Cortex of kidney (tissue), 1 donor: ENCODE measurements at places on chromosomes 13 and 19.

DNA sequence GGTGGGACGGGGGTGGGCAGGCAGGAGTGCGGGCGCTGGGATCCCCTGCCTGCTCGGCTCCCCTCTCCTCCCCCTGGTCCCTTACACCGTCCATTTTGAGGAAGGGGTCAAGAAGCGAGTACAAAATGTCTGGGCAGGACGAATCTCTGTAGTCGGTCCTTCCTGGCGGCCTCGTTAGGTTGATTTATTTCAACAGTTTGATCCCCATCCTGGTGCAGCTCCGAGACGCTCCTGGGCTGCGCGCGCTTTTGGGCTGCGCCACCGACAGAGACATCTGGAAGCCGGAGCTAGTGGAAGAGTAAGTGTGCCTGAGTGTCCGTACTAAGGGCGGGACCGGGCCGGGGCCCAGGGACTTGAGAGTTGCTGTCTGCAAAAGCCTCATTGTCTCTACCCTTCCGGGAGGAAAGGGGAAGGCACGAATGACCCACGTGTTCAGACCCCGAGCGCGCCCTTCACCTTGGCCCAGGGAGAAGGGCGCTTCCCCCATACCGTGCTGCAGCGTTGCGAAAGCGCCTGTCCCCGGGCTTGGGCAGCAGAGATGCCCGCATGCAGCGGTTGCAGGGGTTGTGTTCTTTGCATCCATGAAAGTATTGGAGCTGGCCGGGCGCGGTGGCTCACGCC lies 1.8 kb downstream of the ZNF114 start:
- DNase-seq = no peak

DNA sequence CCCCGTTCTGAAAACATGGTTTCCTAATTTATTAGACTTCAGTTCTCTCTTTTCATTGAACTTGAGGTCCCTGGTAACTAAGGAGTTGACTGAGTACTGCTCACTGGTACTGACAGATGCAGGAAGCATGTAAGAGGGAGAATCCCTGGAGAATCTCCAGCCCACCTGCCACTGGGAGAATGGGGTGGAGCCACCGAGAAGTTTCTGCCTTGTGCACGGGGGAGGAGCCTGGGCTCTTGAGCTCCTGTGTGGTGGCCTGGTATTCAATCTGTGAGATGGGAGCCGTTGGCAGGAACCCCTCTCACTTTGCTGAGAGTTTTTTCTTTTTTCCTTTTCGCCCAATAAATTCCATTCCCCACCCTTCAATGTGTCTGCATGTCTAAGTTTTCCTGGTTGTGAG lies 13.2 kb upstream of the AKAP11 start:
- DNase-seq = no peak

DNA sequence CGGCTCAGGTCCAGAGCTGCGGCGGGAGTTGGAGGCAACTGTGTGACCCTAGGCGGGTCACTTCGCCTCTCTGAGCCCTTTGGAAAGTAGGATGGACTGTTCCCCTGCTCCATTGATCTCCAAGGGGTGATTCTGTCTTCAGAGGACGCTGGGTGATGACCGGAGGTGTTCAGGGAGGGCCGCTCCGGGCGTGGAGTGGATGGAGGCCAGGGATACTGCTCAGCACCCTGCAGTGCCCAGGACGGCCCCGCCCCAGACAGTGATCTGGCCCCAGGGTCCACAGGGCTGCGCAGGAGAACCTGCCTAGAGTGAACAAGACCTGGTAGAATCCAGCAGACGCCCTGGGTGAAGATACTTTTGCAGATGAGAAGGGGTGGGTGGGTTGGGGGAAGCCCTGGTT lies 7.0 kb downstream of the NCLN start:
- no peak for DNase-seq

DNA sequence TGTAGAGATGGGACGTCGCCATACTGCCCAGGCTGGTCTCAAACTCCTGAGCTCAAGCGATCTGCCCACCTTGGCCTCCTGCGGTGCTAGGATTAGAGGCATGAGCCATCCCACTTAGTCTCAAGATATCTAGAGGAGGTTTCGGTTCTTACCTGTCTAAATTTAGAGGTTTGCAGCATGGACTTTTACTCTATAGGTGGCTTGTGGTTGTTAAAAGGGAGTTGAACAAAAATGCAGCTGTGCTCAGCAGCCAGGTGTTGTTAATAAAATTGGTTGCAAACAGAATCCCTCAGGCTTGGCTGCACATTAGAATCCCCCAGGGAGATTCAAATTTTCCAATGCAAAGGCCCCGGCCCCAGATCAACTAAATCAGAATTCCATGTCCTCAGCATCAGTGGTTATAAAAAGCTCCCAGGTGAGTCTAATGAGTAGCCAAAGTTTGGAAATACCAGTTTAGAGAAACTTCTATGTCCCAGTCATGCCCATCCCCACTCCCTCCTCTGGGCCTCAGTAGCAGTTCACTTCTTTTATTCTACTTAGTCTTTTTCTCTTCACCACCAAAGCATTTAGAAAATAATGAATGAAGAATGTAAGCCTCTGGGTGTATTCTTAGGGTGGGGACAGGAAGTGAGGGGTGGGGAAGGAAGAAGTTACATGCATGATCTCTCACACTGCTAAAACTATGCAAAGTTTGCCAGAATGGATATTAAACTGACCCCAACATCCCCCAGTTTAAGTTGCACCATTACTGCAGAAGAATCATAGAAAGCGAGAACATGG lies 471.0 kb downstream of the COG6 start:
- DNase-seq = no peak

DNA sequence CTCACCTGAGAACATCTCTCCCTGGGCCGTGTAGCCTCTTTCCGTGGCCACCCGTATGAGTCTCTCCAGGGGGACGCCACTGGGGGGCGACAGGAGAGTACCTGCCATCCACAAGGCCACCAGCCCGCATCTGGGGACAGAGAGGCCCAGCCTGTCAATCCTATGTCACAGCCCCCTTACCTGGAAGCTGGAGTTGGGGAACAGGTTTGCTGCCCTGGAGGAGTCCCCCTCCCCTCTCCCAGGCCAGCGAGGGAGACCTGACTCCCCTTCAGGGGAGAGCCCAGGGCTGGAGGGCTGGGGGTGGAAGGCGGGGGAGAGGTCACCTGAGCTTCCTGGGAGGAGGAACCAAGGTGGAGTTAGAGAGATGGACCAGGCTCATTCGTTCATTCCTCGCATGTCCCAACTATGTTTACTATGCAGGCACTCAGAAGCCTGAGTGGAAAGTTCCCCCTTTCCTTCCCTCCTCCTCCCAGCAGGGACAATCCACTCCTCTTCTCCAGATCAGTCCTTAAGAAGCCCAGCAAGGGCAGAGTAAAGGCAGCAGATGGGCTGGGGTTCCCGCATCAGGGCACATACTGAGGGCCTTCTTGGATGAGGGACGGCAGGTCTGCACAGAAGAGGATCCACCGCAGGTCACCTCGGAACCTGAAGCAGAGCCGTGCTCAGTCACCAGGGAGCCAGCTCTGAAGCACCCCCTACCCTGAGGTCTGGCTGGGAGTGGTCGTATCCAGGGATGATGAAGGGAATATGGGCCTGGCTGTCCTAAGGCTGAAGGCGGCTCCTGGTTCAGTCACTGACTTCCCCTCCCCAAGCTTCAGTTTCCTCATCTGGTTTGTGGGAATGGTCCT lies 5.5 kb downstream of the ACTMAP start:
- no peak for DNase-seq

- no peak for DNase-seq
Measured at GRCh38 chr19:11390933-11391680, 7.0 kb upstream of the EPOR start.

GRCh38 chr19:18292810-18293641 lies 11.6 kb upstream of the JUND start:
- no peak for DNase-seq

- no peak for DNase-seq
Measured at GRCh38 chr19:13100031-13100588, 2.5 kb downstream of the LYL1 start.

- no peak for DNase-seq
Measured at GRCh38 chr13:112648101-112648500, 41.7 kb upstream of the ATP11A start.
